ENCODE measurements at places on chromosomes 13 and 19.

DNA sequence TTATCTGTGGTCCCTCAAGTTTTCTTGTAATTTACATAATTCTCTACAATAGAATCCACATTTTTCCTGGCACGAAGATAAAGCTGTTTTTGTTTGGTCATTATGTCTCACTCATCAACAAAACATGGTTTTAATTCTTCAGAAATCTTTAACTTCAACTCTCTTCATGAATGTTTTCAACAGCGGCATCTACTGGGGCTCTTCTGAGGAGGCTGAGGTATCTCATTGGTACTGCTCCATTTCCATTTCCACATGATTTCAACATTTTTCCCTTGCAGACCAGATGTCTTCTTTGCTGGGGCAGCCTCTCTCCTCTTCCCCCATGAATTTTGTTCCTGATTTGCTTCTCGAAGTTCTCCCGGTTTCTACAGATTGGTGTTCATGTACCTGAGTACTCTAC lies 5.8 kb upstream of the KBTBD7 start:
- DNase-seq, result no peak

- no peak for DNase-seq
These were observed 268.5 kb downstream of the B3GLCT start for GRCh38 chr13:31468114-31468902.

DNA sequence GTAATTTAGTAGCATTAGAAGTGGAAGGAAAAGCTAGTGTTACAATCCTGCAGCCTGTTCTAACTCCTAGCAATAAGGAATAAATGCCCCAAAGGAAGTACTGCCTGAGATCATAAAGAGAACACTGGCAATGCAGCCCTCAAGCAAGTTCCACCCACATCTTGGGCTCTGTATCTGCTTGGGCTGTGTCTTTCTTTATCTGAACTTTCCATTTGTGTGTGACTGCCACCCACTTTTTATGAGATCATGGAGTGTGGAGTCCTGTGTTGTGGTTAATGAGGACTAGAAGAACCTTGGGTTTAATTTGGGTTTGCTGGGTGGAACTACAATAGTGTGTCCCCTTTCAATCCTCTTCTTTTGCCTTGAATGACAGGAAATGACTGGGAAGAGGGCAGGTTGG lies 38.2 kb downstream of the RFXAP start:
- no peak for DNase-seq

DNA sequence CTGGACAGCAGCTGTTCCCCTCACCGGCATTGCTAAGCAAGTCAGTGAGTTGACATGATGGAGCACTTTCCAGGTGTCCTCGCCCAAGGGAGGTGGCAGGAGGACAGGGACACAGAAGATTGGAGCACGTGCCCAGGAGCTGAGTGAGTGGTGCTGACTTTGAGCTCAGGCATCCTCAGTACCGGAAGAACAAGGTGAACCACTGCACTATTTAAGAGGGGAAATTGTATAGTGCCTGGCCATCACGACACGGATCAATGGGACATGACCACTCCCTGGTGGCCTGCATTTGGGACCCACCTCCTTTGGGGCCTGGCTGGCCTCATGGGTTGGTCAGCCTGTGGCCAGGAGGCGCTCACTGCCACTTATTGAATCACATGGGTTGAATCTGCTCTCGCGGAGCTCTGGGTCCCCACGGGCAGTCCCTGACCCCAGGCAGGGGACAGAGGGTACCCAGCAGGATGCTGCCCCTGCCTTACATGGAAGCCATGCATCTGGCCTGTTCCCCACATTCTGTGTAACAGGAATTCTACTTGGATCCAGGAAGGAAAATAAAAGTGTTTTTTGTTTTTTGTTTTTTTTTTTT lies 206.9 kb upstream of the ZNF536 start:
- no peak for DNase-seq

- no peak for DNase-seq
These were observed 902.2 kb downstream of the GPC5 start for GRCh38 chr13:92300651-92301050.

- DNase-seq, result no peak
These were observed 196.1 kb upstream of the MAB21L1 start for GRCh38 chr13:35672611-35673010.

GRCh38 chr19:52941941-52942385 lies 18.7 kb upstream of the ZNF888 start:
- DNase-seq, result no peak

GRCh38 chr13:24274452-24275021 lies 34.8 kb upstream of the C1QTNF9 start:
- no peak for DNase-seq

- no peak for DNase-seq
These were observed 15.5 kb downstream of the NCLN start for GRCh38 chr19:3201072-3201700.

DNA sequence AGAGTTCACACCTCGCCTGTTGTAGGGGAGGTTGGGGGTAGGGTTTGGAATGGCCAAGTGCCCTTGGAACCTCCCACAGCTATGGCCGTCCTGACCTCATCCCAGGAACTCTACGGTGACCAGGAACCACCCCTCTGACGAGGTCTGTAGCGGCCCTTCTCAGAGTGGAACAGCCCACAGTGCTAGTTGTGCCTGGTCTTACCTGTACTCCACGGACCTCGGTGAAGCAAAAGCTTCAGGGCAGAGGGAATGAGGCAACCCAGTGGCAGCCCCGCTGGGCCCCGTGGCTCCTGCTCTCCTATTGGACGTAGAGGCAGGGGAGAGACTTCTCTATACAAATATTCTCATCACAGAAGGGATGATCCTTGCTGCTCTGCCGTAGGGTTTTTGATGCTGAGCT lies 7.1 kb downstream of the TSSK6 start:
- no peak for DNase-seq

- DNase-seq, result no peak
These were observed 310.7 kb downstream of the ITGBL1 start for GRCh38 chr13:101763191-101763590.

DNA sequence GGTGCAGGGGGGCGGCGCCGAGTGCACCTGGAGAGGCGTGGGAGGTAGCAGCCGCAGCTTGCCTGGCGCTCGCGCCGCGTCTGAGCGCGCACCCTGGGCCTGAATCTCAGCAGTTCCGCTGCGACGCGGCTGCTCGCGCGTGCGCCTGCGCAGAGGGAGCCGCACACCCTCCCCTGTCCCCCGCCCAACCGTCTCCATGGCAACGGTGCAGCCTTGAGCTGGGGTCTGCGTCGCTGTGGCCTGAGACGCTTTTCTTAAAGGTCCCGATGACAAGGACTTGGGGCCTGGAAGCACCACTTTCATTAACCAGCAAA lies at the start of gene PNMA8B:
Gene PNMA8B (minus strand): TSS at position 82 of the 314 bp plus-strand sequence. CDS start 402 bp downstream, outside the sequence.
- DNase-seq, result peak; percentile 75

DNA sequence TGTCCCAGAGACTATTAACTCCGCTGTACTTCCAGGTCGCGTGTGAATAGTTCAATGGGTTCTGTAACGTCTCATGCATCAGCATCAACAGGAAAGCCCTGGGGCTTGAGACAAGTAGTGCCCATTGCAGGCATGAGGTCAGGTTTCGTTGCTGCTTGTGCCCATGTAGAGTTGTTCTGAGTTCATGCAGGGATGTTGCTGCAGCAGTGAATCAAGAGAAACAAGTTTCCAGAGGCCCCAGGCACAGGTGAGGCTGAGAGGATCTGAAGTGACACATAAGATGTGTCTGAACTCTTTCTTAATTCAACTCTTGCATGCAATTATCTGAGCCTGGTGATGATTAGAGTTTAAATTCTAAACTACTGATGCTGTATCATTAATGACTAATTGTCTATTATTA lies 8.6 kb upstream of the ZNF283 start:
- no peak for DNase-seq

DNA sequence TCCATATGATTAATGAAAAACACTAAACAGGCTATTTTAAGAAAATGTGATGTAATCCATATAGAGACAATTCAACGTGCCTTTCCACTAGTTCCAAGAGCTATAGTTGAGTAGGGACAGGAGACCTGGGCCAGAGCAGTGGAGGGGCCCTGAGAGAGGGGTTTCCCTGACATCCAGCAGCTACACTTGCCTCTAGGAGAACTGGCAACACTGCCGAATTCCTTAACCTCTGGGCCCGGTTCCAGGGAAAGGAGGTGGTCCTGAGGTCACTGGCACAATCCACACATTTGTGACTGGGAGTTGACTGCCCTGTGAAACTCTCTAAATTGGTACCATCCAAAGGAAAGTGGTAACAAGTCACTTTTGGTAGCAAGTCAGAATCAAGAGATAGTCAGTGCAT lies 264.4 kb downstream of the DCLK1 start:
- DNase-seq, result no peak

DNA sequence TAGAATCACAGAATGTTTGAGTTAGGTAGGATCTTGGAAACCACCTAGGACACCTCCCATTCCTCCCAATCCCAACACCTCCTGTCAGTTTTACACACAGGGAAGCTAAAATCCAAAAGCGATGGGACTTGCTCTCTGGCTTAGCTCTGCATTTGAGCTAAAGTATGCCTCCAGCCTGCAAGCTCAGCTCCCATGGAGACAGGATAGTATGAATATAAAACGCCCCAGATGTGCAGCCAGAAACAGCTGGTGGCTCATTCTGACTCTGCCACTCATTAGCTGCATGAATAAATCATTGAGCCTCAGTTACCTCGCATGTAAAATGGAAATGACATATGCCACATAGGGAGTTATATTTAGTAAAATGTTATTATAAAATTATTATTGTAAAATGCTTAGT lies 336.0 kb downstream of the SUCLA2 start:
- DNase-seq, result no peak

- no peak for DNase-seq
These were observed 4.2 kb downstream of the ATP8B3 start for GRCh38 chr19:1807695-1808394.

DNA sequence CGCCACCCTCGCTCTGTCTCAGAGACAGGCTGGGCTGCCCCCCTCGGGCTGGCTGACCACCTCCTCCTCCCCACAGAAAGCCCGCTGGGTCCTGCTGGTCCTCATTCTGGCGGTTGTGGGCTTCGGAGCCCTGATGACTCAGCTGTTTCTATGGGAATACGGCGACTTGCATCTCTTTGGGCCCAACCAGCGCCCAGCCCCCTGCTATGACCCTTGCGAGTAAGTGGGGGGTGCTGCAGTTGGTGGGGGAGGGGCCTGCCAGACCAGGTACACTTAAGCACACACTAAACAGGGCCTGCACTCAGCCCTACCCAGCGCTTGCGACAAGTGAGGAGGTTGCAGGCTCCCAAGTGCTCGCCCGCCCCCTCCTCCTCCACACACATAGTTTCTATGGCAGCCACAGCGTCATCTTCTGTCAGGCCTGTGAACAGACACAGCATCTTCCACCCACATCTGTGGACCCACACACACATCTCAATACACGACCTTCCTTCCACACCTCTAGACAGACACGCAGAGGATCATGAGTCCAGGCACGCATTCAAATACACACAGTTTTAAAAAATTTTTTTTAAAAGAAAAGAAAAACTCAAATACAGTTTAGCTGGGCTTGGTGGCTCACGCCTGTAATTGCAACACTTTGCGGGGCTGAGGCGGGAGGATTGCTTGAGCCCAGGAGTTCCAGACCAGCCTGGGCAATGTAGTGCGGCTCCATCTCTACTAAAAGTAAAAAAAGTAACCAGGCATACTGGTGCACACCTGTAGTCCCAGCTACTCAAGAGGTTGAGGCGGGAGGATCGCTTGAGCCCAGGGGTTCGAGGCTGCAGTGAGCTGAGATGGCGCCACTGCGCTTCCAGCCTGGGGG lies 18.4 kb downstream of the PLD3 start:
- peak; percentile 52 for DNase-seq

GRCh38 chr13:79628463-79628862 lies 147.5 kb downstream of the NDFIP2 start:
- no peak for DNase-seq

DNA sequence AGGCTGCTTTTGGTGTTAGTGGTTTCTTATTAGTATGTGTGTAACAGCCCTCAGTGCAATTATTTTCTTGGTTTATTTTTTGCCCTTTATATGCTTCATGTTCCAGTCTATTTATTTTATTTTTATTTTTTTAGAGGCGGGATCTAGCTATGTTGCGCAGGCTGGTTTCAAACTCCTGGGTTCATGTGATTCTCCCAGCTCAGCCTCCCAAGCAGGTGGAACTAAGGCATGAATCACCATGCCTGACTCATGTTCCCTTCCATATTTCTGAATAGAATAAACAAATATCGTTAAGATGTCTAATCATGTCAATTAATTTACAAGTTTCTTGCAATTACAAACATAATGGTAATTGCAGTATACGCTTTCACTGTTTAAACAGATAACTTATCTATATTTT lies 11.7 kb downstream of the SKA3 start:
- DNase-seq, result no peak

DNA sequence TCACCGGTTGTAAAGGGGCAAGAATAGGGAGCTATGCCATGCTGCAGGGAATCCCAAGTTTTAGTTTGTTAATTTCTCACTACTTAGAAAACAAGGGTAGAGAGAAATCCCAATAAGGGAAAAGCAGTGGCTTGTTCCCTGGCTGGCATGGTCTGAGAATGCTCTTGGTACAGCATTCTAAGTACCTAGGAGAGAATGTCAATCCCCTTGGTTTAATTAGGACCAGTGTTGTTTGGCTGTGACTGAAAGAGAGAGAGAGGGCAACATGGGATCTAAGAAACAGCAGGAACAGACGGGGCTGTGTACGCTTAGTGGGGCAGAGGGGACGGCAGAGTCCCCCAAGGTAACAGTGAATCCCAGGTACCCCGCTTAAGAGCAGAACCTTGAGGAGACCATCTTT lies 228.8 kb downstream of the PCDH9 start:
- DNase-seq, result no peak

- no peak for DNase-seq
These were observed 9.8 kb upstream of the USPL1 start for GRCh38 chr13:30607908-30608307.

DNA sequence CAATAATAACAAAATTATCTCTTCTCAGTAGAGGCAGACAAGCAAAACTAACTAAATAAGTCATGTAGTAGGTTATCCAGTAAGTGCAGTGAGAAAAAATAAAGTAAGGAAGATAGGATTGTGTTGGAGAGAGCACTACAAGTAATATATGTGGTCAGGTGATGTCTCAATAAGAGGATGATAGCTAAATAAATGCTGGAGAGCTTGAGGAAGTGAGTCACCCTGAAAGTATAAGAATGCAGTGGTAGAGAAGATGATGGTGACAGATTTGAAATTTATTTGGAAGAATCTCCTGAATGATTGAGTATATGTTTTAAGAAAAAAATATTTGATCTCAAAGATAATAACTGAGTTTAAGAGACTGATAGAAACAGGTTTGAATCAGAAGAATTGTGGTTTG lies 152.2 kb upstream of the PRR20A start:
- no peak for DNase-seq

DNA sequence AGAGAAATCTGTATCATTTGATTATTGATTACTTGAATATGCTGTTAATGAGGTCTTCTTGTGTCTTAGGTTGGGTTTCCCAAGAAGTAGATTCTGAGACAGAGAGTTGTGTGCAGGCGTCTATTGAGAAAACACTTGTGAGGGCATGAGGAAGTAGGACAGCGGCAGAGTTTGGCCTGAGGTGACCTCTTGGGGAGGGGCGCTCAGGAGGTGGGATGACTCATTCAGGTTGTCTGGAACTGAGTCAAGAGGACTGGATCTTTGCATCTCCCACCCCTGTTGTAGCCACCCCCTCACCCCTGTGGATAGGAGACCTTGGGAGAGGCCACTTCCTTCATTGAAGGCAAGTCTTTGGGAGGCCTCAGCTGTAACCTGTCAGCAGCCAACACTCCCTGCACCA lies 35.2 kb upstream of the WDFY2 start:
- DNase-seq, result no peak

- peak; percentile 64 for DNase-seq
These were observed 53.1 kb upstream of the SERPINE3 start for GRCh38 chr13:51286135-51287002.
